ENCODE measurements at places on chromosomes 2 and 18.

DNA sequence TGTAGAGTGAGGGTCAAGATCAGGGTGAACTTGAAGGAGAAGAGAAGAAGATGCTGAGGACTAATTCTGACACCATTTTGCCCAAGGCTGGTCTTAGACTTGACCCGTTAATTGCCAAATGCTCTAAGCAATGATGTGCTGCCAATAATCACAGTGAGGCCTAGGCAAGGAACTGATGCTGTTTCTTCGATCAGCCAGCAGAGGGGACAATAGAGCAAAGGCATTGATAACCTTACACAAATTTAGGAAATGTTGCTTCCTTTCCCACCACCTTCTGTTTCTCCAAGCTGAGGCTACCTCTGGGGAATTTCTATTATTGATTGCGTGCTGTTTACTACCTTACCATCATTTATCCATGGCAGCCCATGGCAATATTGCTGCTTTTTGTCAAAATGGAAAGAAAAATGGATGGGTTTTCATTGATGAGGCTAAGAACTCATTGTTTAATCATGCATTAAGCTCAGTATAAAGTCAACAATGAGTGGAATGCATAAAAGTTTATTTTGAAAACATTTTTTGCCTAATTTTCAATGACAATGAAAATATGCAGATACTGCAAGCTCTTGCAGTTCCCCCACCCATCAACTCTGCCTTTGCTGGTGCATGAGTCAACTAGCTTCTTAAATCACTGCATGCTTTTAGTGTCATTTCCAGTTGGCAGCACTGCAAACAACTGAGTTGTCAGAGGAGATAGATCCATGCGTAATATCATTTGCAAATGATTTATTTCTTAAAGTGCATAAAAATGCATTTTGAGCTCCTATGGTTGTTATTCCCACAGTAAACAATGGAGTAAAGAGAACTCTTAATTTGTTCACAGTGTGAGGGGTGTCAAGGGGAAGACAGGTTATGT lies 116.4 kb upstream of the NYAP2 start:
- DNase-seq: peak; percentile 53

- DNase-seq: no peak
Measured at GRCh38 chr2:199108056-199108455, 349.7 kb downstream of the SATB2 start.

DNA sequence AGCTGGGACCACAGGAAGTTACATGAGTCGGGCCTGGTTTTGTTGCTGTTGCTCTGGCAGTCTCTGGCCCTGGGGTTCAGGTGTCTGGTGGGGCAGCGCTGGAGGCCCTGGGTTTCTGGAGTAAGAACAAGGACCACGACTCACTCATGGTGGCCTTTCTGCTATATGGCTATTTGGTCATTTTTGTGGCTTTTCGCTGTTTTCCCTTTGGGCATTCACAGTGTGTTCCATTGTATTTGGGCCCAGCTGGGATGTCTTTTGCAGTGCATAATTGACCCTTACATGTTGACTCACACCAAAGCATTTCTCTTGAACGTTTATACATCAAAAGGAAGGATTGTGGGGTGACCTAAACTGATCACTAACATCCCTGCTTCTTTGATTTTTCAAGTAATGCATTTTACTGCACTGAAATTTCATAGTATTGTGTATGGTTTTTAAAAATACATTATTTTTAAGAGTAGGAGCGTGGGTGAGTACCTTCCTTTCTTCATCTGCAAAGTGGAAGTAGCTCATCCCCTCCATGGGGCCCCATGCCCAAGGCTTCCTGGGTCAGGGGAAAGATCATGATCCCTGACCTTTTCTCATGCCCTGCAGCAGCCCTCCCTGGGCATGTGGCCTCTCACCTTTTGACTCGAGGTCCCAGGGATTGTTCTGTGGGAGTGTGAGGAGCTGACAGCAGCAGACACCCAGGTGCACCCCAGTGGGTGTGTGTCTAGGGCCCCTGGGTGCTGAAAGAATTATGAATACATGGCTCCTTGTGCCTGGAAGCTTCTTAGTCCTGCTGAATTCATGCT lies 225.5 kb downstream of the AGAP1 start:
- no peak for DNase-seq

DNA sequence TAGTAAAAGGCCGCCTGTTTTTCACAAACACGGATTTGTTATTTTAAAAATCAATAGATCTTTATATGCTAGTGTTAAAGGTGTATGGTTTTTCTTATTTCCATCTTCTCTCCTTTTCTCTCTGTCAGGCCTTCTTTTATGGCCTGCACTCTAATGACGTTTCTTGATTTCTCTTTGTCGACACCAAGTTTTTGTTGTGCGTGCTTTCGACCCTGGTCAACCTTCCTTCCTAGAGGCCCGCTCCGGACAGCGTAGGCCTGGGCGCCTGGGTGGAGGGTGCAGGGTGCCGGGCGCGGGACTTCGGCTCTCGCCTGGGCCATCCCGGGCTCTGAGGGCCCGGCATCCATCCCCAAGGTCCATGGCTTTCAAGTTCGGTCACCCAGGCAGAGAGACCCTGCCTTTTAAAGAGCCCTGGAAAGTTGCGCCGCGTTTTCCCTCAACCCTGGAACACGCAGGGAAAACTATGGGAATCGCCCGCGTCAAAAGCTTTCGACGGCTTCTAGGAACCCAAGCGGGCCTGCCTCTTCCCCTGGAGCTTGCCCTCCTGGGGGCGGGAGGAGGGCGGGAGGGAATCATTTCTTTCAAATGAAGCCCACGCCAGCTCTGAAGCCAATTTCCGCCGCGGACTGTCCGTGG lies 4.1 kb upstream of the SATB2 start:
- DNase-seq: no peak

DNA sequence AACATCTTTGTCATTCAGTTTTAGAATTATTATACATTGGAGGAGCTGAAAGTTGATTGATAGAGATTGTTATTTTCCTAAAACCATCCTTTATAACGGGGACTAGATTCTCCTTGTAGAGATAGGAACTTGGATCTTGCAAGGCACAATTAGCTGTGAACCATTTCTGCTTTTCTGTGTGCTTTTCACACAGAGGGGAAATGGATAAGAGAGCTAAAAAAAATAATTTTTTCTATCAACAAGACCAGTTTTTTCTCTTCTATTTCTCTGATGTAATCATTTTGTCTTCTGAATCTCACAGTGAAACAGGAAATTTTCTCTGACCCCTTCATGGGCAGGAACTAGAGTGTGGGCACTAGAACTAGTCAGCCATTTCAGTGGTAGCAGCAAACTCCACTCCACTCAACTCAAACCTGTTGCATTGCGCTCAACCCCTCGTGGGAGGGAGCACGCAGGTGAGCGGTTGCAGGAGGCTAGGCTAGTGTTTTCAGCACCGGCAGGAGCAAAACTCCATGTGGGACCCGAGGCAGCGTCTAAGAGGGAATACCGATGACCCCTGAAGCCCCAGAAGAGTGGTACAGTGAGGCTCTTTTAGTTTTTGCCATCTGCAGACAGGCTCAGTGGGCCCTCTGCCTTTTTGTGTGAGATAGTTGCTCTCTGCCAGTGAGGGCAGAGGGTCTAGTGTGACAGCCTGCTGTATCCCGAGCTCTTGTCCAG lies 24.0 kb upstream of the SLC39A10 start:
- no peak for DNase-seq

- no peak for DNase-seq
Measured at GRCh38 chr2:223501641-223502040, 100.5 kb downstream of the SCG2 start.

GRCh38 chr18:46815661-46816060 lies 58.8 kb upstream of the ST8SIA5 start:
- DNase-seq: no peak

- DNase-seq: no peak
Measured at GRCh38 chr2:241074901-241075540, 27.1 kb downstream of the MTERF4 start.

DNA sequence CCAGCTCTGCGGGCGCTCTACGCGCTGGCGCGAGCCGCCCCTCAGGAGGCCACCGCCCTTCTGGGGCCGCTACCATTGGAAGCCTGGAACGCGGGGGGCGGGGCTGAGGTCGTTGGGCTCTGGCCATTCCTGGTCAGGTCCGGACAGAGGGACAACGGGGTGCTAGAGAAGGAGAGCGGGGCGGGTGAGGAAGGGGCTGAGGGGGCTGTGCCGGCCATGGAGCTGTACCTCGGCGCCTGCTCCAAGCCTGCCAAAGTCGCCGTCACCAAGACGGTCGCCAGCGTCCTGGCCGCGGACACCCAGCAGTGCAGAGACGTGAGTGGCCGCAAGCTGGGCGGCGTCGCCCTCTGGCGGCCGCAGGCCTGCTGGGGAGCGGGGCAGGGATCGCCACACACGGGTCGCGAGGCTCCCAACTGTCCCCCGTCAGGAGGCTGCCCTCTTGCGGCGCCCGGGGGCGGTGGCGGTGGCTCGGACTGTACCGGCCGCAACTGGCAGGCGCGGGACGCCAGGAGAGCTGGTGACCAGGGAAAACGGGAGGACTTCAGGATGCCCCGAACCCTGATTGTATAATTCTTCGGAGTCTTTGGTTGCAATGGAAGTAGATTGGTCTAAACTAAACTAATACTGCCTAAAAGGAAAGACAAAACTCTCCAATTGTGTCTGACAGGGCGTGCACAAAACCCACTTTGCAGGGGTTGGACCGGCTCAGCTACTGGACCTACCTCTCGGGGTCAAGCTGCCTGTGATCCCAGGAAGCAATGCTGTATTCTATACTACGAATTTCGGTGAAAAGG lies at the start of gene FSIP2:
Gene FSIP2, plus strand, starts transcription at position 126 of the 794 bp plus-strand sequence. Its CDS starts 91 bp downstream, at position 217.
- peak; percentile 95 for DNase-seq

- DNase-seq: no peak
Measured at GRCh38 chr18:21979759-21980158, 189.6 kb upstream of the GATA6 start.

- DNase-seq: peak; percentile 38
Measured at GRCh38 chr18:58682429-58683069, 11.3 kb downstream of the MALT1 start.

DNA sequence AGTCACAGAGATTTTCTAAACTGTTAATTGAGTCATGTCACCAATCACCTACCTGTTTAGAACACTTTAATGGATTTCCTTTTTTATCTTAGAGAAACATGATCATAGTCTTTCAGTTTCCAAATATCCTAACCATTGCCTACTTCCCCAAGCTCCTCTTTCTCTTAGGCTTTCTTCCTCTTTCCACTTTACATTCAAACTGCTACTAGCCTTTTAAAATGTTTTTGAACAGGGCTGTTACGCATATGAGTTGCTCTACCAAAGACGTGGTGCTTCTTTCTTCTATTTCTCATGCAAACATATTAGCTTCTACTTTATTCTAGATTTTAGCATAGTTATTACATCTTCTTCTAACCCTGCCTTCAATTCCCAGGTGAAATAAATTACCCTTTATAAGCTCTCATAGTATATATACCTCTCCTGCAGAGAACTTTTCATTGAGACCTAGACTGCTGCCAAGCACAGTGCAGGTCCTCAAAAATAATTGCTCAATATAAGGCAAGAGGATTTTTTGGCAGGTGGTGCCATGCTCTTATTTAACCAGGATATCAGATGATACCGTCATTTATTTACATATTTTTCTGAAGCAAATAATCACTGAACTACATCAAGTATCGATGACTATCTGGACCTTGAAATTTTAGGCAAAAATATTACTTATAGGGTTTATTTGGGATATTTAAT lies 937.1 kb downstream of the TSN start:
- no peak for DNase-seq

DNA sequence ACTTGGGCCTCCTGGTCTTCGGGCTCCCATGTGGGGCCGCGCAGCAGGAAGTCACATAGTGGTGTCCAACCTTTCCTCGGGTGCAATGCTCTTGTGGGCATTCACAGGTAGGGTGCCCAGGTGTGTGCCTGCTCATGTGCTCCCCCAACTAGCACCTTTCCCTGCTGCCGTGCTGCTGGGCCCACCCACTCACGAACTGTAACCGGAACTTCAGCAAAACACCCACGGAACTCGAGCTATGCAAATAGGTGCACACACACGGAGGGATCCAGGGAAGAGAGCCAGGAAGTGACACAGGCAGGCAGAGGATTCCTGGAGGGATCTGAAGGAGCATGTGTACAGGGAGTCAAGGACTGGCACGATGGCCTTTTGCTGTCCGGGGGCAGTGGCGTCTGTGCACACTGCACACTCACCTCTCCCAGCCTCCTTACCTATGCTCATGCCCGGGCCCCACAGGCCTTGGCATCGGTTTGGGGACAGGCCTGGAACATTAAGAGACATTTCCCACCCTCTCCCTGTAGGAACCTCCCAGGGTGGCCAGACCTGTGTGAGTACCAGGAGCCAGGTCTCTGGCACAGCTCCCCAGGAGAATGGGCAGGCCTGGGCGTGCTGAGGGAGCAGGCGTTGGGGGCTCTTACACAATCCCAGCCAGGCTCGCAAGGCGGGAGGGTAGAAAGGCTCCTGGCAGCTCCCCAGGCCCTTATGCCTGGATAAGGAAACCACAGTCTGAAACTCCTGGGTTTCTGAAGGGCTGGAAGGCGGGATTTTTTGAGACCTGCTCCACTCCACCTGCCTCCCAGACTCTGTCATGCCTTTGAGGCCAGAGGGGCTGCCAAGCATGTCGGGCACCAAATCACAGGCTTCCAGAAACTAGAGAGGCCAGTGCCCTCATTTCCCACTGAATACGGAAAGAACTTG lies 6.6 kb upstream of the PTMA start:
- DNase-seq: no peak

- DNase-seq: no peak
Measured at GRCh38 chr2:18750672-18751554, 161.5 kb upstream of the NT5C1B start.

DNA sequence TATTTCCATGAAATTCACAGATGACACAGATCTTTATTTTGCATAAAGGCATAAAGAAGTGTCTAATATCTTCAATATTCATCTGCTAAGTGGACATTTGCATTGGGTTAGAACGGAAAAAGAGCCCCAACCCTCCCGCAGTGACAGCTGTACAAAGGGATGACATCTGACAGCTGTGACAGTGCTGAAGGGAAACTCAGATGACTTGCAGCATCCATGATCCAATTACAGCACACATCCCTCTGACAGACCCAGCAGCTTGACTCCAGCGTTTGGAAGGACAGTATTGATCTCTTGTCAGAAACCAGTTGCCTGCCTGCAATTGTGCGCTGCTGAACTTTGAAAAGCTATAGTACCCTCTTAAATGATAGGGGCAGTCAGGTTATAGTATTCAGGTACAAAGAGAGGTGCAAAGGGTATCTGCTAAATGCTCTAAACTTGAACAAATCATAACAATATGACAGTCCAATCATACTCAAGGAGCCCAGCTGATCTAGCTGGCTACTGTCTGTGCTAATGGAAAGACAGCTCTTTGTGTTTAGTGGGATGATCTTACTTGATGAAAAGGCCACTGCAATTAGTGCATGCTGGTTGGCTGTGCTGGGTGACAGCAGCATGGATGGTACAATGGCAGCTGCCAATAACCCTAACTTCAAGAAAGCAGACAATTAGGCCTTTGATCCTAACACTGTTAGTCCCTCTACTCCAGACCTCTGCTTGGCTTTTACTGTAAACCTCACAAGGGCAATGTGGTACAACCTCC lies 599.2 kb downstream of the NR4A2 start:
- DNase-seq: no peak

DNA sequence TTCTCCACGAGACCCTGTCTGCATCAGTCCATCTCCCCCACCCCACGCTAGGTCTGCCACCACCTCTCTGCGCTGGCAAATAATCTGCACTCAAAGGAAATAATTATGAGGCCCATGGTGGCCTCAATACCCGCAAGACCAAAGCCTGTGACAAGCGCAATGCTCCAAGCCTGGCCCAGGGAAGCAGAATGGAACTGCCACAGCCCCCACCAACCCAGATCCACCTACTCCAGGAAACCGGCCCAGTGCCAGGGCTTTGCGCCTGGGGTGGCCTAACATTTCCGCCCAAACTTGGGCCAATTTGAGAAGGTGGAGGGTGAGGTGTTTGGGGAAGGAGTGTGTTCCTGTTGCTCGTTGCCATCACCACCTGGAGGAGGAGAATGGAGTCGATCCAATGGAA lies 26.0 kb upstream of the ATOH8 start:
- DNase-seq: no peak

Measured in mesendoderm (in vitro differentiated cells).